ENCODE measurements at places on chromosomes 4 and X.

DNA sequence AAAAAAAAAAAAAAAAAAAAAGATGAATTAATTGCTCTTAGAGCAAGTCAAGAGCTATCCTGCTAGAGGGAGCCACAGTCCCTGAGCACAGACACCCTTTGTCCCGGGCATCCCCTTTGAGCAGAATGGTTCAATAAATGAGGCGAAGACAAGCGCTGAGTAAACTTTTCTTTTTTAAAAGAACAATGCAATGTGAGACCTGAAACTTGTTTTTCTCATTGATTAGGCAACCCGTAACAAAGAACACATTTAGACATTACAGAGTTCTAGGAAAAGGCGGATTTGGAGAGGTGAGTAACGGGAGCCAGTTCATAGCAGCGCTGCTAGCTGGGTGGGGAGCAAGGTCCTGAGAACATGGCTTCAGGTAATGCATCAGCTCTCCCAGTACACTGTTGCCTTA is 46.1 kb downstream of the GRK4 start:
- no peak for DNase-seq

- no peak for DNase-seq
Observed at GRCh38 chr4:47122592-47123291, 91.4 kb downstream of the GABRB1 start.

- no peak for DNase-seq
Observed at GRCh38 chr4:85457752-85458467, 17.0 kb upstream of the ARHGAP24 start.

DNA sequence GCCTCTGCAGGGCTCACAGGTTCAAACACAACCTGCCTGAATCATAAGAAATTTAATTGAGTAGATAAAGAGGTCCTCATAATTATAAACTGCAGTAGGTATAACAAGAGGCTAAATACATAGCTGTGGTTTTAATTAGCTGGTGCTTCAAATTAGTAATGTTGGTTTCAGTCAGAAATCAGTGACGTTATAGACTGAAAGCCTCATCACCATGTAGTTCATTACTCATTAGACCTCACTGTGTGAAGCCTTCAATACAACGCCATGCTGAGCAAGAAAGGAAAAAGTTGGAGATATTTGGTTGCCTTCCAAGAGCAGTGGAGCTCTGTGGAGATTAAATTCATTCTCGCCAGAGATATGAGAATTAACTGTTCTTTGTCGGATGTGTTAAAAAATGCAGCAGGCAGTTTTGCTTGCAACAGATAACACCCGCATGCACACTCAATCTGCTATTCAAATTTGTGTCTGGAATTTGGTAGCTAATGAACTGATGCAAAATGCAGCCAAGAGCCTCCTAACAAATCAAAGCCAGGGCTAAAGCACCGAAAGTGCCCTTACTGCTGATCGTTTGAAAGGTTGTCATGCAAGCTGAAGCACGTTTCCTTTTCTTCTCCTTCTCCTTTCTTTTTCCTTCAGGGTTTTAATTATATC is 148.9 kb downstream of the AFF2 start:
- no peak for DNase-seq

DNA sequence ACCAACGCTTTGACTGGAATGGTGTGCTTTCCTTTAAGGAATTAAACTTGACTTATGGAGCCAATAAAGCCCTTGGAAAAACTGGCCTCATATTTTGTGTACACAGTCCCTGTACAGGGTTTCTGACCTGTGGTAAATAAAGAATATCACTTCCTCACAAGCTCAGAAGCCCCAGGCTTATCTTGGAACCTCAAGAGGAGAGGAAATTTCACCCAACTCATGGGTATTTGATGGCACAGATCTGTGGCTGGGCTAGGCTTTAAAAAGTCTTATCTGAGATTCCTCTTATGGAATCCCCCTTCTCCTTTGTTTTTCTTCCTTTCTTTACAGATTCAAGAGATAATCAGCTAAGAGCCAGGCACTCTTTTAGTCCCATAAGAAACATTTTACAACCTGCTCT is 89.3 kb upstream of the USP38 start:
- DNase-seq = no peak

DNA sequence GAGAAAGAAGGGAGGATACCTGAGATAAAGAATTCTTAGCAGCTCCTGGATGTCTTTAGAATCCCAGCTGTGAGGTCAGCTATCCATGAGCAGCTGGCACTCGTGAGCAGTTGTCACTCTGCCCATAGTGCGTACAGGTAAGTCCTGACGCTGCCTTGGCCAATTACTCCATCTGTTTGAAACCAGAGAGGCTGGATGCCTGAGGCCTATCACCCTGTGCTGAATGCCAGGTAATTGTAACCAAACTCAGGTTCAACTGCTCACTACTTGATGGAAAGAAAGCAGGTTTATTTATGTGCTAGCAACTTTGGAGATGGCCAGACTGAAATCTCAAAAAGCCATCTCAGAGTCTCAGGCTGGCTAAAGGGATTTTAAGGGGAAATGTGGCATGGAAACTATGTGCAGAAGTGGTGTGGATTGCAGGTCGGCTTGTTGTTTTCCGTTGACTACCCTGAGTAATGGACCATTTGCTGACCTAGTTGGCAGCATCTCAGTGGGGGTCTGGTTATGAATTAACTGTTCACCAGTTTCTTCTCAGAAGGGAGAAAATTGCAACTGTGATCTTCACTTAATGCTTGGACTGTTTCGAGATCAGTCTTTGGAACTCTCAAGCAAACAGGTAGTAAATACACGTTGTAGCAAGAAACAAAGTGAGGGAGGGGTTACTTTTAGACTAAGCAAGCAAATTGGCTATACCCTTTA is 1614.0 kb upstream of the PCDH10 start:
- DNase-seq = no peak

DNA sequence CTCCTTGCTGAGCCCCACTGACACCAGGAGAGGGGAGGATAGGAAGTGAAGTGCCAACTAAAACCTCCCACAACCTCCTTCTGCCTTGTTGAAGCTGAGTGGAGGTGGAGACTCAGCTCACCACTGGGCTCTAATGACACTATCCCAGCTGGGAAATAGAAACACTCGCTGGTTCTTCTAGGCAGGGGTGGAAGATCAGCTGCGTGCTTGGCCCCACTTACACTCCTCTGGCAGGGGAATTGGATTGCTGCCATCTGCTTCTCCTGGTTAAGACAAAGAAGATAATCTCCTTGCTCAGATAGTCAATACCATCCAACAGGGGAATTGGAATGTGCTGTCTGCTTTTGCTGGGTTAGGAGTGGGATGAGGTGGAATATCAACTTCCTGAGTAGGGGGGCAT is 392.5 kb downstream of the ZNF674 start:
- no peak for DNase-seq

DNA sequence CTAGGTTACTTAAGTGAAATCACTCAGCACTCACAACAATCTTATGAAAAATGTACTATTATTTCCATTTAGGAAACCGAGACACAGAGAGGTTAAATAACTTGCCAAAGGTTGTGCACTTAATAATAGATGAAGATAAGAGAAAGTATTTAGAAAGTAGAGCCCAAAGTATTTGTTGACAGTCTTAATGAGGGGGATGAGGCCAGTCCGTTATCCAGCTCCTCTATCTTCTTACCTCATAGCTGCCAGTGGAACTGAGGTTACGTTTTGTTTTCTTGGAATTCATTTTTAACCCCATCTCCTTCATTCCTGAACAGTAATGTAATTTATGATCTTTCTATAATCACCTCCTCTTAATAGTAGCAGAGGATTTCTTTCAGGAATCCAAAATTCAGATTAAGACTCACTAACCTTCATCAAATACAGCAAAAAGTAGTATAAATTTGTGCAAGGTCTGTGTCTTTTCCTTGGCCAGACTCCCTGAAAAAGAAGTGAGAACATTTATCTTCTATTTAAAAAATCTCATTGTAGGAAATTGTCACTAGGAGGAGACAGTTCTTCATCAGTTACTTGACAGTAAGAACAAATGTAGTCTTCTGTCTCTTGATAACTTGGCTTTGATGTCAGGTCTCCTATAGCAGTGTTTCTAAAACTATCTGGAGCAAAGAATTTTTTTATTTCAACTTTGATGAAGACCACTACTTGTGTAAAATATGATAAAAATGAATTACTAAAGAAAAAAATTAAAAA is 35.5 kb downstream of the F8 start:
- no peak for DNase-seq

- no peak for DNase-seq
Observed at GRCh38 chrX:134431894-134432293, 28.1 kb upstream of the HPRT1 start.

DNA sequence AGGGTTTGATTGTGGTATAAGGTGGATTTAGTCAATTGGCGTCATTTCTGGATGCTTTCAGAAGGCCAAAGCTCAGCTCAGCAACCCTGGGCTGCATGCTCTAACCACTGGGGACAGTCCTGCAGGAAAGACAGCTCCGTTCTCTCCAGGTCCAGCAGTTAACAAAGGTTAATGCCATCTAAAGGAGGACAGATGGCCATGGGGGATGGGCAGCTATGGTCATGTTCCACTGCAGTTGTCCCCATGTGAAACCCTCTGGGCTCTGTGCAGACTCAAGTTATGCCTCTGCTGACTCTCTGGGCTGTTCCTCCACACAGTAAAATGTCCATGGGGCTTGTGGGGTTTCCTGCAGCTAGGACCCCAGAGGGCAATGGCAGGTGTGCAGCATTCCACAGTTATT is 562.1 kb upstream of the ADGRL3 start:
- DNase-seq = no peak

DNA sequence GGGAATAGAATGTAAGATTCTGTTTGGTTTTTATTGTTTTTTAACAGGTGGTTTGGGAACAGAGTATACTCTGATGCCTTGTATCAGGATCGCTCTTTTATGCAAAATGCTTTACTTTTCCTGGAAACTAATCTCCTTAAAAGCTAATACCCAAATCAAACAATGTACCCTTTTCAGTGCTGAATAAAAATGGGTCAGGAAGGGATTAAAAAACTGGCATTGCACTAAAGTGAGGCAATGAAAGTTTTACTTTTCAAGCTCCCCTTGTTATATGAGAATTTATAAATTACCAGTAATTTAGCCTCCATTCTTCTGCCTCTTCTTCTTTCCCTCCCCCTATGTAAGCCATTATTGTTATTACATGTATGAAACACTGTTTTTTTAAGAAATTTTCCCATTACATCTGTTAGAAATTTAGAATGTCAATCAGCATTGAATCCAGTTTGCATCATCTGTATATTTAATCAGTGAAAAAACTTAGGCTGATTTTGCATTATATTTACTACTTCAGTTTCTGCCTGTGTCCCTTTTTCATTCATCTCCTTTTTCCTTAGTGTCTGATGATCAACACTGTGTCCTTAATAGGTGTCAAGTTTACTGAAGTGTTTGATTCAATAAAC is 89.7 kb upstream of the NPNT start:
- no peak for DNase-seq

GRCh38 chr4:121551271-121551670 is 145.5 kb downstream of the ANXA5 start:
- DNase-seq = no peak

DNA sequence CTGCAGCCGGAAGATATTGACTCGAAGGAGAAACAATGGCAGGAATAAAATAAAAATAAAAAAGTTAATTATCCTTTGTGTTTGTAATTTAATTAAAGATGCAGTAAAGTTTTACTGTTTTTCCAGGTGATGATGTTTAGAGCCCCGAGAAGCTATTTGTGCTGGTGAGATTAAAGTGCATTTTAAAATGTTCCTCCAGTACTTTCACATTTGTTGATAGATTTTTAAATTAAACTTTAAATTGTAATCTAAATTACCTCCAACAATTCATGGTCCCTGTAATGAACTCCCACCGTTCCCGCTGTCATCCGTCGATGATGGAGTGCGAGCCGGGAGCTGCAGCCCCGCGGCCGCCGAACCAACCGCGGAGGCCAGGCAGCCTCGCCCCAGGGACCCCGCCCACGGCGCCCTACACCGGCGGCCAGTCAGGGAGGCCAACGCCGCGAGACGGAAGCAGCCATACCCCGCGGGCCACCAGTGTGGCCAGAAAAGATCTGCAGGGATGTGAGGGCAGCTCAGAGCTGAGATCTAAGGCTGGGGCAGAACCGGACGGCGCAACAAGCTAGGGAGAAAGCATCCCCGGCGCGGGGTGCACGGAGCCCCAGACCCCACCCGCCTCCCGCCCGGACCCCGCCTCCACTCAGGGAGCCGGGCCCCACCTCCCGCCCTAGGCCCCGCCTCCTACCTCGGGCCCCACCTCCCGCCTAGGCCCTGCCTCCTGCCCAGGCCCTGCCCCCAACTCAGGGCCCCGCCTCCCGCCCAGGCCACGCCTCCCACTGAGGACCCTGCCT is 104.0 kb downstream of the FAM53A start:
- DNase-seq = no peak

- DNase-seq = no peak
Observed at GRCh38 chr4:101019941-101020401, 327.4 kb downstream of the PPP3CA start.

GRCh38 chrX:134948333-134949241 is 42.2 kb upstream of the SMIM10 start:
- no peak for DNase-seq

- DNase-seq = no peak
Observed at GRCh38 chr4:184313702-184314659, 96.3 kb upstream of the ENPP6 start.

- no peak for DNase-seq
Observed at GRCh38 chr4:182141061-182141460, 102.1 kb upstream of the TENM3 start.

DNA sequence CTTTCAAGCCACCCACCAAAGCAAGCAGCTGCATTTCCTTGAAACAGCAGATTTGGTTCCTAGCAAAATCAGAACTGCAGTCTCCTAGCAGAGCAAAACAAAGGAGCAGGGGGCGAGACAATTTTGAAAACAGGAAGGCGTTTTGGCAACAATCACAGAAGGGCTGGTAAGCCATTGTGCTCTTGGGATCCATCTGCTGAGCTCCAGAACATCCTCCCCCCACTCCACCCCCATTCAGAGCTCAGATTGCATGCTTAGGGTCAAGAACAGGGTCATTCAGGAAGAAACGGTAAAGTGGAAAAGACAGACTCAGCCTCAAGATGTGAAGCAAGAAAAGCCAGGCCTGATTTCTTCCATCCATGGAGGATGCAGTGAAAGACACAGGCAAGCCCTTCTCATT is 7.6 kb upstream of the PCDH19 start:
- no peak for DNase-seq

DNA sequence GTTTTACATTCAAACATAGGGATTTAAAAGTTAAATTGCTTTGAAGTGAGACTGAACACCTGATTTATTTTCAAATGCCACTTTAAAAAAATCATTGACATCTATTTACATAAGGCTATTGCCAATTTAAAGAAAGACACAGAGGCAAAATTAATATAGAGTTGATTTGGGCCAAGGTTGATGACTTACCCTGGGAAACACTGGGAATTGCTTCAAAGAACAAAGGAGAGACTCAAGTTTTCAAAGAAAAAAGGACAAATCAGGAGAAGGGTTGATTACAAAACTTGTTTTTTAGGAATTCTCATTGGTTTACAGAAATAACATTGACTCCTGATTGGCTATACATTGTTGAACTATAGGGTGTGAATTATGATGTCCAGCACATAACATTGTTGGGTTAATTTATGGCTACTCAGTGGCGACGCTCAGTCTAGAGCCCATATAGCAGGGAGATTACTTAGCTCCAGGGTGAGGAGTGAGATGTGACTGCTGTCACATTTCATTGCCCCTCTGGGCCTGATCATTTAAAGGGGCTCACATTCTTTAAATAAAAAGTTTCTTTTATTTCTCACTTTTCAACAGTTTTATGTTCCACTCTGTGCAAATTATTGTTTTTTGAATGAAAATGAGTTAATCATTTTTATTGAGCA is 184.6 kb downstream of the SPATA18 start:
- no peak for DNase-seq

- no peak for DNase-seq
Observed at GRCh38 chr4:182828360-182829025, 88.7 kb downstream of the DCTD start.

Measured in cerebellar nuclear complex (tissue), 1 donor.